ENCODE measurements at places on chromosomes 16 and 17.

DNA sequence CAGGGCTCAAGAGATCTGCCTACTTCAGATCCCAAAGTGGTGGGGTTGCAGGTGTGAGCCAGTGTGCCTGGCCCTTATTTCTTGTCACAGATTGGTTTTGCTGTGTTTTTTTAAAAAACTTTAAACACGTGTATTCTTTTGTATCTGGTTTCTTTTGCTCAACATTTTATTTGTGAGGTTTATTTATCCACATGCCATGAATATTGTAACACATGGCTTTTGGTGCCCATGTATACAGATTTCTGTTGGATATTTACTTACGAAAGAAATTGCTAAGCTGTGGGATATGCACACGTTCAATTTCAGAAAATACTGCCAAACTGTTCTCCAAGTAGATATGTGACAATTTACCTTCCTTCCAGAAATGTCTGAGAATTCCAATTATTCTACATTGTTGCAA, 18.7 kb upstream of the IL34 start:
- no peak for DNase-seq

DNA sequence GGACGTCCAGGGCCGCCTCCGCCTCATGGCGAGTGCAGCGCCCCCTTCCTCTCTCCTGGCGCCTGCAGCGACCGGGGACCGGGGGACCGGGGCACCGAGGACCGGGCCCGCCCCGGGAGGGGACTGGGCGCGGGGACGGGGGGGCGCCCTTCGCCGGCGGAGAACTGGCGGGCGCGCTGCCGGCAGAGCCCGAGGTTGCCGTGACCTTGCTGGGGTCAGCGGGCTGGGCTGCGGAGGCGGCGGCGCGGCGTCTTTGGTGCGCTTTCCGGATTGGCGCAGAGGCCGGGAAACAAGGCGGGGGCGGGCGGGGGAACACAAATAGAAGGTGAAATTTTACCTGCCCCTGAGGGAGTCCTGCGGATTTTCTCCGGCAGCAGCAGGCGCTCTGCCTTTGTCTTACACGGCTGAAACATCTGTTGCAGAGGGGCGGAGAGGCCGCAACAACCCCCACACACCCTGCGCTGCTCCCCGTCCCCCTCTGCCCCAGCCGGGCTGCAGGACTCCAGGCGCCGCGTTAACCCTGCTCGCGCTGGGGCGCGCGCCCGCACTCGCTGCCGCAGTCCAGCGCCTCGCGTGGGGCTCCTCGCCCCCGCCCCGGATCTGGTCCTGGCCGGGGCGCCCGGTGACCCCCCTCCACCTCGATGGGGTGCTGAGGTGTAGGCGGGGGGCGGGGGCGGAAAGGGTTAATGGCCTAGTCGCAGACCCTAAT, 53.5 kb downstream of the SREBF1 start:
- peak; percentile 49 for DNase-seq

DNA sequence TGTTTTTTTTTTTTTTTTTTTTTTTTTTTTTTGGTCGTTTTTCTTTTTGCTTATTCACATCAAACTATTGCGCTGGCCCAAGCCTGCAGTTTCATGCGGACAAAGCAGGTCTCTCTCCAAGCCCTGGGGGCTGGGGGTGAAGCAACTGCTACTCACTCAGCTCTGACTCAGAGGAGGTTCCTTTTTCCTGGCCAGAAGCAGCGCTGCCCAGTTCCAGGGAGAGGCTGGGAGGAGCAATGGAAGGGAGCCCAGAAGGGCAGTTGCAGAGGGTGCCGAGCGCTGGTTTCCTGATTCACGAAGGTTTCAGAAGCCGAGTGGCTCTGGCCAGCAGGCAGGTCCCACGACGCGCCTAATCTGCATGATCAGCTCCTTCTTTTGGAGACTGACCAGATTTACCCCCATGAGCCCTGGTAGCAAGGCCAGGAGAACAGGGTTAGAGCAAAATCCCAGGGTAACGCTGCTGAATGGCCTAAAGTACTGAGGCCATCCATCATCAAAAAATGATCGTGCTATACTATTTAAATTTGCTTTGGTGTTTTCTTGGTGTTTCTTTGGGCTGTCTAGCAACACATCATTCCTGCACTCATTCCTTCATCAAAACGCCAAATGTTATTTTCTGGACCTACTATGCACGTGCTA, 144.7 kb upstream of the SOX9 start:
- peak; percentile 96 for DNase-seq

- no peak for DNase-seq
Observed at GRCh38 chr16:65212791-65213190, 90.9 kb upstream of the CDH11 start.

DNA sequence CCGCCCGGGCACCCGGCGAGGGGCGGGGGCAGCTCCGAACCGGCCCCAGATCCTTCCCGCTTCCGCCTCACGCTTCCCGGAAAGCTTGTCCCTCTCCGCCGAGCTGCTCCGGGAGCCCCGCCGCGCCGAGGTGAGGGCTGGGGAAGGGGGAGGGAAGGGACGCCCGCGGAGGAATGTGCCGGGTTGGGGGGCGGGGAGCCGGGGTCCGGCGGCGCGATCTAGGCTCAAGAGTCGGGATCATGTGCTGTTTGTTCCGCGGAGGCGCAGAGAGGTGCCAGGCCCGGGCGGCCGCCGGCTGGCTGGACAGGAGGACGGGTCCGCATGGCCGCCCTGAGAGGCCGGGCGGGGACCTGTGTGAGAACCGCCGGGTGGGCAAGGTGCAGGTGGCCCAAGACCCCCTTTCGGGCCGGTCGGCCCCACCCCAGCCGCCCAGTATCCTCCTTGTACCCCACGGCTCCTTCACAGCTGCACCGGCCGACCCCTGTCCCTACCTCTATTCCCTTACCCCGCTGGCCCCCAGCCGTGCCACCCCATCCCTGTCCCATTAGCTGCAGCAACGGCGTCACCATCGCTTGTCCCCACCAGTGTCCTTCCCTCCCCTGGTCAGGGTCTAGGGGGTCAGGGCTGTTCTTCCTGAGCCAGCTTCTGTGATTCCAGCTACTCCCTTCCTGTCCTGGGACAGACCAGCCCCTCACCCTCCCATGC, 429 bp downstream of the KIF1C start:
- DNase-seq = peak; percentile 34

DNA sequence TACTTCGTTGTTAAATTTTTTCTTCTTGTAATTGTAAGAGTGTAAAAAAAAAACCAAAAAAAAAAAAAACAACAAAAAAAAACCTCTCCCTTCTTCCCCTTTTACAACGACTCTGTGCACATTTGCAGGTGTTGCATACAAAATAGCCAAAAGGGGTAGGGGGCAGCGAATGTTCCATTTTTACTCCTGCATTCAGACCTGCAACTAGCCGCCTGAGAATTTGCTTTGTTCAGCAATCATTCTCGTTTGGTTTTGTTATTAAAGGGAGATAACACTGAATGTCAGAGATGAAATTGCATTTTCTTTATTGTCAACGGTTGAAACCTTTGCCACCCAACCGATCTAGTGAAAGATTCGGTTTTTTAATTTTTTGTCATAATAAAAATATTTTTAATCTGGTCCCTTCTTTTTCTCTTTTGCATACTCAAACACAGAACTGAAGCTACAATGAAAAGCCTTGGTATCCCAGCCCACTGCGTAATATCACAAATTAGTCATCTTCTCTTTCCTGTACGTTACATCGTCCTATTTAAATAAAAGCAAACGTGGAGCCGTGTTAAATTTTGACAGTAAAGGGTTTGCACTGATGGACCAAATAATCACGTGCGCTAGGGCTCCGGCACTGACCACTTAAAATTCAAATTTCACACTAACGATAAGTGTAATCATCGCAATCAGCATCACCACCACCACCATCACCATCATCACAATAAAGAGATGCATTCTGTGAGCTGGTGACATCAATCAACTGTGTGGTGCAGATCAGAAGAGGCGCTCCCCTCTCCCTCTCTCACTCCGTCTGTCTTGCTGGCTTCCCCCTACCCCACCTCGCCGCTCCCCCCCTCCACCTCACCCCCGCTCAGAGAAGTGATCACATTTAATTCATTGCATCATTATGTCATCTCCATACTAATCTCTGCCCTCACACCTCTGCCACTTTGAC, 406.2 kb upstream of the PSMD7 start:
- peak; percentile 4 for DNase-seq
